ENCODE measurements at places on chromosomes 3 and 15.

- DNase-seq, result no peak
These were observed 11.5 kb downstream of the CRYGS start for GRCh38 chr3:186532598-186533072.

DNA sequence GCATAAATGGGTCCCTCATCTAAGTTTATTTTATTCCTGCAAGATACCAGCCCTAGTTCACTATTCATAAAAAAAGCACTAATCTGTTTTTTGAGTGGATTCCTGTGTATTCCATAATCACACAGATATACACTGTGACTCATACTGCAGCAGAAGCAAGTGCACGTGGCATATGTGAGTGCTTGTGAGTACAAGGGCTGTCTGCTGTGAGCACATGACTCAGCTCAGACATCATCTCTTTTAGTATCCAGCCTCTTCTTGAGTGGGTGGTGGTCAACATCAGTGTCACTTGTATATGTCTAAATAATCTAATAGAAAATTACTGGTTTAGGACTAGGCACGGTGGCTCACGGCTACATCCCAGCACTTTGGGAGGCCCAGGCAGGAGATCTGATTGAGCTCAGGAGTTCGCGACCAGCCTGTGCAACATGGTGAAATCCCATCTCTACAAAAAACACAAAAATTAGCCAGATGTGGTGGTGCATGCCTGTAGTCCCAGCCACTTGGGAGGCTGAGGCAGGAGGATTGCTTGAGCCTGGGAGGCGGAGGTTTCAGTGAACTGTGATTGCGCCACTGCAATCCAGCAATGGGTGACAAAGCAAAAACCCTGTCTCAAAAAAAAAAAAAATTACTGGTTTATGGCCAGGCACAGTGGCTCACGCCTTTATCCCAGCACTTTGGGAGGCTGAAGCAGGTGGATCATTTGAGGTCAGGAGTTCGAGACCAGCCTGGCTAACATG is 49.8 kb downstream of the NIPA2 start:
- DNase-seq, result peak; percentile 46

- DNase-seq, result peak; percentile 77
These were observed 2.2 kb upstream of the DCAF1 start for GRCh38 chr3:51501833-51502561.

GRCh38 chr3:53357458-53357857 is 10.1 kb upstream of the DCP1A start:
- no peak for DNase-seq

GRCh38 chr15:34621675-34622074 is 38.2 kb upstream of the GOLGA8B start:
- DNase-seq, result peak; percentile 69

DNA sequence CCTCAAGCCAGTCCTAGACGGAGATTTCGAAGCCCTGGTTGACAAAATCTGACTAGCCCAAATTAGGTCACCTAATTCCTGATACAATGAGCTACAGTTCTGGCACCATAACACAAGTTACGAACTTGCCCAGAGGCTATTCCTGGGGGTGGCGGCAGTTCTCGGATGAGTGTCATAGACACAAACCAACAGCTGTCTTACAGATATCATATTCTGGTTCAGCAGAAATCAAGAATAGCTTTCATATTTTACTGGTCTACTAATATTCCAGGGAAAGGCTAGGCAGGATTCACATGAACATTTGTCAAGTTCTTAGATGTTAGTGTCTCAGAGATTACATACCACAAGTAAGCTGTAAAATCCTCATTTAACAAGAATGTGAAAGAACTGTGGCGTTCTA is 8.8 kb downstream of the ANAPC13 start:
- DNase-seq, result no peak
